Tibial nerve (tissue), 4 donors: ENCODE measurements at places on chromosomes 16 and 17.

GRCh38 chr16:12360240-12360639 is 383.7 kb downstream of the SNX29 start:
- H3K4me3 ChIP-seq: no peak overlapping the region
- no peak overlapping the region for H3K27ac ChIP-seq
- DNase-seq: no peak
- H3K27me3 ChIP-seq: no peaks in the 10 kb centered on the region
- H3K36me3 ChIP-seq: no peaks in the 10 kb centered on the region

DNA sequence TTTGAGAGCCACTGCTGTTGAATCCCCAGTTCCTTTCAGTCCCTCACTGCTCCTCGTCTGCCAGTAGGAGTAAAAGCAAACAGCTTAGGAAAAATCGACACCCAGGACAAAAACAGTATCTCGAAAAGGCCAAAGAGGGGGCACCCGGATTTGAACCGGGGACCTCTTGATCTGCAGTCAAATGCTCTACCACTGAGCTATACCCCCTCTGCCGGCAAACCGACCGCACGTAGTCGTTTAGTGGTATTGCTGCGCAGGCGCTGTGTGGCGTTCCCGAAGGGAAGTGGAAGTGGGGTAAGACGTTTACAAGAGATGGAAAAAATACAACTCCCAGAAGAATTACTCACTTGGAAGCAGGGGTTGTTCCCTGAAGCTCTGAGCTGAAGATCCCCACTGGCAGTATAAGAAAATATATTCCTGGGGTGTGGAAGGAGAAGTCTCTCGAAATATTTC is 2.2 kb upstream of the PLXDC1 start:
- DNase-seq: peak; percentile 91
- H3K4me3 ChIP-seq: peak overlapping the region; percentile 78
- peaks cover 20% of the 10 kb centered on the region for H3K4me1 ChIP-seq
- peak overlapping the region; percentile 99 for H3K27ac ChIP-seq
- H3K36me3 ChIP-seq: no peaks in the 10 kb centered on the region

GRCh38 chr16:30027588-30028437 is 3.3 kb downstream of the TLCD3B start:
- no peaks in the 10 kb centered on the region for H3K36me3 ChIP-seq
- no peaks in the 10 kb centered on the region for H3K4me1 ChIP-seq
- no peak overlapping the region for H3K4me3 ChIP-seq
- no peak for DNase-seq
- H3K27ac ChIP-seq: no peak overlapping the region

GRCh38 chr17:83096401-83097224 is 17.2 kb downstream of the METRNL start:
- no peak overlapping the region for H3K4me3 ChIP-seq
- DNase-seq: no peak
- H3K36me3 ChIP-seq: peaks cover 2% of the 10 kb centered on the region
- no peaks in the 10 kb centered on the region for H3K27me3 ChIP-seq

DNA sequence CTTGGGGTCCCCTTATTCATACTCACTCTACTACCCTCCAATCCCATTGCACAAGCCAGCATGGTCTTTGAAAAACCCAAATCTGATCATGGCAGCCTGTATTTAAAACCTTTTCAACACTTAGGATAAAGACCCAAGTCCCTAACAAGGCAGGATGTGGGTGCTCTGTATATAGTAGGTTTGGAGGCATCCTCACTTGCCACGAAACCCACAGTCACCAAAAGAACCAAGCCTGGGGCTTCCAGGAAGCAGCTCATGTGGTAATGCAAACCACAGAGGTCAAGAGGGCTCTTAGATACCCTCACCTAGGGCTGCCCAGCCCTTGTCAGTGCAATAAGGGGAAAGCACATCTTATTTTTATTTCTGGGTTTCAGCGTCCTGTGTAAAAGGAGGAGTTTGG is 218.6 kb upstream of the ASIC2 start:
- H3K27me3 ChIP-seq: no peaks in the 10 kb centered on the region
- no peak overlapping the region for H3K27ac ChIP-seq
- H3K36me3 ChIP-seq: no peaks in the 10 kb centered on the region
- H3K4me1 ChIP-seq: no peaks in the 10 kb centered on the region

GRCh38 chr17:62626719-62627218 is 701 bp upstream of the MRC2 start:
- peak overlapping the region; percentile 72 for H3K27ac ChIP-seq
- H3K4me3 ChIP-seq: peak overlapping the region; percentile 30
- peaks cover 51% of the 10 kb centered on the region for H3K4me1 ChIP-seq
- no peaks in the 10 kb centered on the region for H3K27me3 ChIP-seq
- peak; percentile 63 for DNase-seq
- H3K36me3 ChIP-seq: no peaks in the 10 kb centered on the region

DNA sequence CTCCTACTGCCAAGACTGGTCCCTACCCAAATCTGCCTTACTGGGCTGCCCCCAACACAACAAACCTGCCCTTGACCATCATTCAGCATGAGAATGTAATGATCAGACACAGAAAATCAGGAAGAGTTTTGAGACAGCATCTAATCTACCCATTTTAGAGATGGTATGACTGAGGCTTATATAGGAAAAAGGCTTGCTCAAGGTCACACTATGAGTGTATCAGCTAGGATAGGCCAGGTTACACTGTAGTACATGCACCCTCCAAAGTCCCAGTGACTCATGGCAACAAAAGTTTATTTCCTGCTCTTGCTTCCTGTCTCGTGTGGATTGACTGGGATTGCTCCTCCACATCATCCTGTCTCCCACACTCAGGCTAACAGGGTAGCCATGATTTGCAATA is 27.9 kb downstream of the NLRC5 start:
- DNase-seq: no peak
- H3K27me3 ChIP-seq: no peaks in the 10 kb centered on the region
- H3K4me3 ChIP-seq: no peak overlapping the region
- no peaks in the 10 kb centered on the region for H3K36me3 ChIP-seq

DNA sequence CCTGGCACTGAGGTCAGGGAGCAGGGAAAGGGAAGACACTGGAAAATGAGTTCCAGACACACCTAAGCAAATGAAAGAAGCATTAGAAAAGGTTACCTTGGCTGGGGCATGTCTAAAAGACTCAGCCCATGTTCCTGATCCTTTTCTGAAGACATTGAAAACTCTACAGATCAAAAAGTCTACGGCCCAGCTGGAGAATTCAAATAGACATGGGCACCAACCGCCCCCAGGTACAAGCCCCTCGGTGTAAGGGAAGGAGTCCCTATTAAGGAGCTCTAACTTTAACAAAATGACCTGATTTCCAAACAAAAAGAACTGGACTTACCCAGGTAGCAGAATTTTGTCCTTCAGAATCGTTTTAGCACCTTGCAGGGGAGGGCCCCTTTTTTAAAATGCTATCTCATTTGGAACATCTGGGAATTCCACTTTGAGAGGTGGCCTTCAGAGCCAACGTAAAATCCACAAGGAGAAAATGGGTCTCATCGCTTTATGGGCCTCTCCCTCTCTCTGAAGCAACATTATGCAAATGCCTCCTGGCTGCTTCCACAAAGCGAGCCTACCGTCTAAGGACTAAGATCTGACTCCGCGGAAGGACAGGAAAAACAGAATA is 43.6 kb upstream of the RBFOX3 start:
- no peak overlapping the region for H3K27ac ChIP-seq
- H3K27me3 ChIP-seq: no peaks in the 10 kb centered on the region
- no peak overlapping the region for H3K4me3 ChIP-seq
- no peaks in the 10 kb centered on the region for H3K4me1 ChIP-seq

DNA sequence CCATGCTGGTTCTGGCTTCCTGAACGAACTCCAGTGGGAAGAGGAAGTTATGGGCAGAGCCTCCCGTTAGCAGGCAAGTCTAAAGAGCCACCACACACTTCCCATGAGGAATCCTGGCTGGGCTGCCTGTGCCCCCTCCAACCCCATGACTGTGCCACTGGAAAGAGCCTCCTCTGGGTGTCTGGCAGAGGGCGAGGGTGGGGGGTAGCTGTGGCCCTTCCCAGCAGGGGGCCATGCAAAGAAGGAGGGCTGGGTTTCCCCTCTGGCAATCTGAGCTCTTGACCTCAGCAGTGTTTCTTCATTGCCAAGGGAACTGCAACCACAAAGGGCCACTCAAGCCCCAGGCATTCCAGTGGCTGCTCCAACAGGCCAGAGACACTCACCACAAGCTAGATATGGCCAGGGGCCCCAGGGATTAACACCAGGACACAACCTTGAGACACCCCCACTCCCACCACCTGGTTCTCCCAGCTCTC is 1.7 kb upstream of the RRAD start:
- H3K27me3 ChIP-seq: no peaks in the 10 kb centered on the region
- peaks cover 28% of the 10 kb centered on the region for H3K36me3 ChIP-seq
- no peak overlapping the region for H3K27ac ChIP-seq
- H3K4me1 ChIP-seq: peaks cover 42% of the 10 kb centered on the region
- H3K4me3 ChIP-seq: no peak overlapping the region
- DNase-seq: no peak

- H3K27ac ChIP-seq: no peak overlapping the region
- H3K36me3 ChIP-seq: no peaks in the 10 kb centered on the region
- H3K4me1 ChIP-seq: no peaks in the 10 kb centered on the region
- H3K27me3 ChIP-seq: no peaks in the 10 kb centered on the region
- H3K4me3 ChIP-seq: no peak overlapping the region
Measured at GRCh38 chr17:36068524-36068923, 4.5 kb downstream of the CCL18 start.

- H3K4me1 ChIP-seq: no peaks in the 10 kb centered on the region
- H3K27me3 ChIP-seq: no peaks in the 10 kb centered on the region
- no peak for DNase-seq
- H3K27ac ChIP-seq: no peak overlapping the region
Measured at GRCh38 chr17:34886831-34887230, 74.4 kb downstream of the CCT6B start.

DNA sequence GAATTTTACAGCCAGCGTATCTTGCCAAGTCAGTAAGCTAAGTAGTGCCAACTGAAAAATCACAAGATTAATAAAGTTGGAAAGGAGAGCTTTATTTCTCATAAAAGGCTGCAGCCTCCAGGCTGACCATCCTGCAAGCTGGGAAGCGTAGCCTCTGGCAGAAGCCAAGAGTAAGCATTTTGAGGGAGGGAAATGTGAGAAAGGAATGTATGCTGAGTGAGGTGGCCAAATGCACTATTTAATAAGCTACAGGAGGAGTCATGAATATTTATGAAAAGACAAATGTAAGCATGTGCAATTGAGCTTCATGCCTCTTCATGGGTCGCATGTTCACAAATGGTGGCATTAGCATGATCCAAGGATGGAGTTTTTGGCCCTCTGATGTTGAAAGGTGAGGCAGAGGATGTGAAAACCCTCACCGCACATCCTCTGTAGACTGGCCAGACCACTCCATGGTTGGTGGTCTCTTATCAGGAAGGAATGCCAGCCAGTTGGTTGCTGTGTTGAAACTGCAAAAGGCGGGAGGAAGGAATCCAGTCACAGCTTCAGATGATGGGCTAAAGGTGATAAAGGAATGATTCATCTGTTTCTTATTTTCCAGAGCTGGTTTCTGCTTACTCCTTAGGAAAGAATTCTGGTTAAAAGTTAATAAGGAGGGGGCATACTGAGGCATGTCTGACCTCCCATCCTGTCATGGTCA is 9.2 kb downstream of the KRT33B start:
- no peaks in the 10 kb centered on the region for H3K27me3 ChIP-seq
- no peaks in the 10 kb centered on the region for H3K4me1 ChIP-seq
- H3K27ac ChIP-seq: no peak overlapping the region
- H3K36me3 ChIP-seq: no peaks in the 10 kb centered on the region
- DNase-seq: no peak

- no peak overlapping the region for H3K27ac ChIP-seq
- no peaks in the 10 kb centered on the region for H3K27me3 ChIP-seq
- DNase-seq: no peak
- no peaks in the 10 kb centered on the region for H3K36me3 ChIP-seq
Measured at GRCh38 chr16:82846806-82847205, 220.0 kb downstream of the CDH13 start.

DNA sequence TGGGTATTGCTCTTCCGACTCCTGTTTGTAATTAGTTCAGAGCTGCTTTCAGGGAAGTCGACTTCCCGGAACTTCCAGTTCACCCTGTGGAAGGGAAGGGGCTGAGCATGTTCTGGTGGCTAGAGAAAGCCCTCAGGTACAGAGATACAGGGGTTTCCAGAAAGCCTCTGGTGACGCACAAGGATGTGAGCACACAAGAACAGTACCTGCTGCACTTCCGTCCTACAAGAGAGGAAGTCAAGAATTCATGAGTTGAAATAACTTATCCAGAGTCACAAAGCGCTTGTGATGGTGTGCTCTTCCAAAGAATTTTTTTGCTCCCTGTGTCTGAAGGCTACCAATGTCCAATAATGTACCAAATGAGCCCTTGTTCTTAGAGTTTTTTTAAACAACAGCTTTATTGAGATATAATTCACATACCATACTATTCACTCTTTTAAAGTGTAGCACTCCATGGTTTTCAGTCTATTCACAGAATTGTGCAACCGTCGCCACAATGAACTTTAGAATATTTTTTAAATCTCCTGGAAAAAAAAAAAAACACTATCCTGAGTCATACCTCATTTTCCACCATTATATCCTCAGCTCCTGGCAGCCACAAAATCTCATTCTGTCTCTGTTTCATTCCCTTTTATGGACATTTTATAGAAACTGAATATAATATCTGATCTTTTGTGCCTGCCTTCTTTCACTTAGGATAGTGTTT is 327.6 kb downstream of the CDH13 start:
- no peak overlapping the region for H3K27ac ChIP-seq
- H3K4me3 ChIP-seq: no peak overlapping the region
- DNase-seq: no peak
- H3K36me3 ChIP-seq: no peaks in the 10 kb centered on the region
- H3K27me3 ChIP-seq: no peaks in the 10 kb centered on the region

DNA sequence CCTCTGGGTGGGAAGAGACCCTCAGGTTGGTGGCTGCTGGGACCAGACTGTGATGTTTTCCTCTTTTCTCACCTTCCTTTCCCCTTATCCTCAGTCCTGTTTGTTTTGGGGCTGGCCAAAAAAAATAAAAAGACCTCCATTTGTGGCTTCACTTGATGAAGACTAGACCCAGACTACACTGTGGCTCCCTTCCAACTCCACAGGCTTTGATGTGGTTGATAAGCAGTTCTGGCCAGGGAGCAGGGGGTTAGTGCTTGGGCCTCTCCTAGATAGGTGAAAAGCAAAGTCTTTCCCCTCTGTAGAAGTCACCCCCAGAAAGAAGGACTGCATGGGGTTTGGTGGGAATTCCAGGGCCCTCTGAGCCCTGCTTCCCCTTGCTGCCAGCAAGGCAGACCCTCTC is 11.2 kb upstream of the ADAM11 start:
- no peaks in the 10 kb centered on the region for H3K36me3 ChIP-seq
- no peaks in the 10 kb centered on the region for H3K4me1 ChIP-seq
- H3K4me3 ChIP-seq: no peak overlapping the region
- no peak overlapping the region for H3K27ac ChIP-seq
- no peak for DNase-seq
- H3K27me3 ChIP-seq: no peaks in the 10 kb centered on the region

GRCh38 chr16:17784073-17784472 is 313.3 kb upstream of the XYLT1 start:
- H3K27ac ChIP-seq: no peak overlapping the region
- H3K27me3 ChIP-seq: no peaks in the 10 kb centered on the region
- no peaks in the 10 kb centered on the region for H3K36me3 ChIP-seq

DNA sequence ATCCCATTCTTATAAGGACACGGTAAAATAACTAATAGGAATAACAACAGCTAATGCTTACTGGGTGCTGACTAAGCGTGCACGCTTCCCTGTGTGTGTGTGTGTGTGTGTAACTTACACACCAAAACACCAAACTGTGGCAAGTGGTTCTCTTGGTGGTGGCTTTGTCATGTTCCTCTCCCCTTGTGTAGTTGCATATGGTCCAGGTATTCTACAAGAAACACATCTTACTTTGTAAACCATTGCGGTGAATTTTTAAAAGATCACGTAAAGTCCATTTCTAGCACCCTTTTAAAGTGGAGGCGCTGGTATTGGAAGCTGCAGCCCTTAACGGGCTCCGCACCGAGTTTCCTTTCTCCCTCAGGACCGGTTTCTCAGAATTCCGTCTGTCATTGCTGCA is 221.0 kb upstream of the FOXF1 start:
- H3K27me3 ChIP-seq: no peaks in the 10 kb centered on the region
- H3K36me3 ChIP-seq: no peaks in the 10 kb centered on the region
- H3K27ac ChIP-seq: no peak overlapping the region
- H3K4me1 ChIP-seq: no peaks in the 10 kb centered on the region
- DNase-seq: no peak
